Activated gamma-delta T cell (primary cell): ENCODE measurements at places on chromosomes 2 and 18.

DNA sequence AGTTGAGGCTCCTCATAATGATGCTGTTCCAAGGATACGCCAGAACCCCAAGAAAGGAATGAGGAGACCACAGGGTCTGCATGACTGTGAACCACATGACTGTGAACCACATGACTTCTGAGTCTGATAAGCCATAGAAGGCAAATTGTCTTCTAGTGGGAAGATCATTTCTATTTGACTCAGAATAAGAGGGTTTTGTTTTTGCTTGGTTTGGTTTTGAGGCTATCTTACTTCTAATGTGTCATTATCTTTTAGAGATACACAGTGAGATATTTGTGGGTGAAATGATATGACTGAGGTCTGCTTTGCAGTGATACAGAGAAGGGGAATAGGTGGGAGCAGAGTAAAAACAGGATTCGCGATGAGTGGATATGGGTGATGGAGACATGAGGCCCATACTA, 28.9 kb upstream of the BCL2L11 start:
- DNase-seq = no peak

GRCh38 chr2:233991196-233991595, 59.3 kb upstream of the SPP2 start:
- no peak for DNase-seq

- no peak for DNase-seq
These were observed 15.2 kb upstream of the DSG3 start for GRCh38 chr18:31432316-31432715.

GRCh38 chr18:45596036-45596435, 19.2 kb upstream of the SLC14A2 start:
- DNase-seq = no peak

GRCh38 chr2:208189069-208189809, 591 bp downstream of the C2orf80 start:
- DNase-seq = no peak

DNA sequence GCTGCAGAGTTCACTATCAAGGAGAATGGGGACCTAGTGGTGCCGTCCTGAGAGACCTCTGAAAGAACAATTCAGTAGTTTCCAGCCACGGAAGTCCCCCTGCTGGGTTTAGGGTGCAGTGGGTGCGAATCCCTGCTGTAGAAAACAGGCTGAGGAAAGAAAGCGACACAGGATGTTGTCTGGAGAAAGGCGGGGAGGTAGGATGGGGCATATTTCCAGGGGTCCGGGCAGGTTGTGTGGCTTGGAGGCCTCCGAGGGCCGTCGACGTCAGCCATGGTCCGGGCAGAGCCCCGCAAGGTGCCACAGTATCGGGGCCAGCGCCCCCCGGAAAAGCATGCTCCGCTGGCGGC, 807 bp upstream of the CREB1 start:
- DNase-seq = no peak

DNA sequence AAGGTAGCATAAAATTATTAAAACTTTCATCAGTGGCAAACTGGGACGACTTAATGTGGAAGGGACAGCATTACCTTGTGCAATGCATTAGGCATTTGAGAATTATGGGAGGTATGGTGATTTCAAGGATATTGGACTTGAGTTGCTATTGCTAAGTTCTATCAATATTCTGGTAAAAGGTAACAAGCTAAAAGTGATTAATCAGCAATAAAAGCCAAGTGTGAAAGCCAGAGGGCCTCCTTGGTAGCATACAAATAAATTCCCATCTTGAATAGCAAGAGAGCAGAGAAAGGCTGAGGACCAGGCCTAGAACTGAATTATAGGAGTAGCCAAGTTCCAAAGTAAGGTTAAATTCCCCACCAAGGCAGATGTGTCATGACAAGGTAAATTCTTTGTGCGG, 74.2 kb upstream of the KCNH7 start:
- DNase-seq = no peak

GRCh38 chr2:47056868-47057686, 98.0 kb downstream of the STPG4 start:
- DNase-seq = no peak

DNA sequence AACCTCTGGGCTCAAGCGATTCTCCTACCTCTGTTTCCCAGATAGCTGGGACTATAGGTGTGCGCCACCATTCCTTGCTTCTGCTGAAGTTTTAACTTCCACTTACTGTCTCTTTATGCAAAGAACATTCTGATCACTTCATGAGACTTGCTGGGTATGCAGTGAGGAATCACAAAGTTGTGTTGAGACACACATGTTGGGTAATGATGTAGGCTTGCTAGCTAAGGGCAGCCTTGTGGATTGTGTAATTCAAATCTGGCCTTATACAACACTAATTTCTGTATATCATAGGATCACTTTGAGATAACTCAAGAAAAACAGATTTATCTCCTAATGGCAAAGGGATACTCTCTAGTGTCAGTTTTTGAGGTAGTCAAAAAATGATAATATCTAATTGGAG, 24.2 kb downstream of the XRCC5 start:
- DNase-seq = no peak

- no peak for DNase-seq
These were observed 166.8 kb downstream of the TWIST2 start for GRCh38 chr2:239014458-239015217.

DNA sequence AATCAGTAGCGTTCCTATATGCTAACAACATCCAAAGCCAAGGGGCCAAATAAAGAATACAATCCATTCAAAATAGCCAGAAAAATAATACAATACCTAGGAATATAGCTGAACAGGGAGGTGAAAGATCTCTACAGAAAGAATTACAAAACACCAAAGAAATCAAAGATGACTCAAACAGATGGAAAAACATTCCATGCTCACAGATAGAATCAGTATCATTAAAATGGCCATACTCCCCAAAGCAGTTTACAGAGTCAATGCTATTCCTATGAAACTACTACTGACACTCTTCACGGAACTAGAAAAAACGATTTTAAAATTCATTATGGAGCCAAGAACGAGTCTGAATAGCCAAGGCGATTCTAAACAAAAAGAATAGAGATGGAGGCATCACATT, 57.4 kb downstream of the CCBE1 start:
- no peak for DNase-seq

- DNase-seq = no peak
These were observed 15.0 kb upstream of the ELOA2 start for GRCh38 chr18:47050468-47050867.

DNA sequence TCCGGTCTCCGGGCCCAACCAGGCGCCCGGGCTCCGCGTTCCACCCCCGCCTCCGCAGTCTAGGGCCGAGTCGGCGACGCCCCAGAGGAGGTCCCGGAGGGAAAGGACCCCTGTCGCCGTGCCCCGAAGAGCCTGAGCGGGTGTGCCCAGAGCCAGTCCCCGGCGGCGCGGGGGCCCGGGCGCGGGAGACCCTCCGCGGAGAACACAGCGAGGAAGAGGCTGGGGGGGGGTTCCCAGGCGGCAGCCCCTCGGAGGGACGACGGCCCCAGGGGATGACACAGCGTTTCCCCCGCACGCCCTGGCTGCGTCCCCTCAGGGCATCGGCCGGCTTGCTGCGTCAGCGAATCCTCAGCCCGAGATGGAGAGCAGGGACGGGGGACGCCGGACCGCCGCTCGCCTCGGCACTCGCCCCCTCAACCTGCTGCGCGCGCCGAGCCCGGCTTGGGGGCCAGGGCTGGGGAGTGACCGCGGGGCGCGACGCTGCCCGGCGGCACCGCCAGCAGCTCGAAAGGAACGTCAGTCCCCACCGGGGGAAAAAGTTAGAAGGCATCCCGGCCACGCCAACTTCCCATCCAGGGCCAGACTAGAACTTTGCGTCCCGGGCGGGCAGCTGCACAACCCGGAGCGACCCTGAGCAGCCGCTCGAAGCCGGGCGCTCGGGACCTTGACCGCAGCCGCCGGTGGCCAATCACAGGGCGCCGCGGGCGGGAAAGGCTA, 711 bp downstream of the SFXN5 start:
- peak; percentile 47 for DNase-seq

- DNase-seq = no peak
These were observed 88.0 kb downstream of the GALR1 start for GRCh38 chr18:77337604-77338003.

DNA sequence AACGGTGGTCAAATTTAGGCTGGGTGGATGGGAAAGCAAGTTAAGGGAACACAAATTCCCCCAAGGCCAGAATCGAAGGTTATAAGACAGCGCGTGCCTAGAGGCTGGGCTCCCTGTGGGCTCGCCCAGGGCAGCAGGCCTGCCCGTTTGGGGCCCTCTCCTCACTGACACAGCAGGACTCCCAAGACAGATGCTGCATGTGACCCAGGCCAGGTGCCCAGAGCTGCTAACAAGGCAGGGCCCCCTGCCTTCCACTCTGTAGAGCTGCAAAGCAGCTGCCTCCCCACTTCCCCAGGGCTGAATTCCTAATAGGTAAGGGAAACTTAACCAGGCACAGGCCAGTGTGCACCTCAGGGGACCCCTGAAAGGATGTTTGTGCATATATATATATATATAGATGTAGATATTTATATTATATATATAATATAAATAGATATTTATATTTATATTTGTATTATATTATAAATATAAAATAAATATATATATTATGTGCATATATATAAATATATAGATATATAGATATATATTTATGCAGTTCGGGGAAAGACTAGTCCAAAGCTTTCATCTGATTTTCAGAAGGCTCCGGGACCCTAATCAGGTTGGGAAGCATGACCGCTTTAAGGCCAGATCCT, 43.7 kb downstream of the TMEM37 start:
- no peak for DNase-seq

DNA sequence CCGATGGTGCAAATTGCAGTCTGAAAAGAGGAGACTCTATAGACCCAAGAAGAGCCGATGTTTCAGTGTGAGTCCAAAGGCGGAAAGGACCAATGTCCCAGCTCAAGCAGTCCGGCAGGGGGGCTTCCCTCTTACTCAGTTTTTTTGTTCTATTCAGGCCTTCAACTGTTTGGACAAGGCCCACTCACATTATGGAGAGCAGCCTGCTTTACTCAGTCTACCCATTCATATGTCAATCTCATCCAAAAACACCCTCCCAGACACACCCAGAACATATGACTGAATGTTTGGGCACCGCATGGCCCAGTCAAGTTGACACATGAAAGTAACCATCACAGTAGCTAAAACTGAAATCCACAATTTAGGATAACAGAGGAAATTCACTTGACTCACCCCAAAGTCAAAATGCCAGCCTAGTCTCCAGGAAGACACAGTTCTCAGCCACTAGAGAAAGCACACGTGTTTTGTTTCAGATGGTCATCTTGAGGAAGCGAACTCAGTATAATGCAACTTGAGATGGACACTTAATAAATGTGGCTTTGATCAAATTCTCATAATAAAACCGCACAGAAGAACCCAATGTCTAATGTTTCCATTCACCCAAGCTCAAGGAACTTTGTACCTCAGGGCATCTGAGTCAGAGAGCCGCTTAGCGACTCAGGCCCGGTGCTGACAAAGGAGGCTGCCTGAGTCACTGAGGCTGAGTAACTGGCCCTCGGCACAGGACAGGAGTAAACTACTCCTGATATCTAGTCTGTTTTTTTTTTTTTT, 2.4 kb downstream of the FHL2 start:
- DNase-seq = no peak

DNA sequence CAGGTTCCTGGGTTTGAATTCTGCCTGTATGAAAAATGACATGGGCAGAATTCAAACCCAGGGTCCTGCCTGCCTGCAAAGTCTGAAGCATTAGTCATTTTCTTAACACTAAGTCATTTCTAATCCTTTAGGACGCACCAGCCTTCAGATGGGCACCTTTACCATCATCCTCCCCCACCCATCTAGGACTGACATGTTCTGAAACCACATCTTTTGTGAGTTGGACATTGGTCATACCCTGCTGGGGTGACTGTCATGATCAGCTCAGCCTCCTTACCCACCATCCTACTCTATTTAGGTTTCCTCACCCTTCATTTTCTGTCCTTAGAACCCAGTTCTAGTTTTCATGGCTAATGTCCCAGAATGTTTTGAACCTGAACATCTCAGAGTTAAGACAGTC, 104.9 kb downstream of the TRIB2 start:
- no peak for DNase-seq

DNA sequence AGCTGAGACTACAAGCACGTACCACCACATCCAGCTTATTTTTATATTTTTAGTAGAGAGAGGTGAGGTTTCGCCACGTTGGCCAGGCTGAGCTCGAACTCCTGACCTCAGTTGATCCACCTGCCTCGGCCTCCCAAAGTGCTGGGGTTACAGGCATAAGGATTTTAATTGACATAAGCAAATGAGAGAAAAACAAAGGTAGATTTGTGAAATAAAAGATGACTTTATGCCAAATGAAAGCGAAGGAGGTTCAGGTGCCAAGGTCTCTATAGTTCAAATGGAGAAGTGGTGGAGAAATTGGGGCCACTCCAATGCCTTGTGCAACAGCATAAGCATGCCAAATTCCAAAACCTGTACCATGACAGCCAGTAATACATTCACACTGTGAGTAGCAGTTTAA, 180.6 kb downstream of the MREG start:
- DNase-seq = no peak

GRCh38 chr2:5668682-5669250, 23.4 kb upstream of the SOX11 start:
- DNase-seq = no peak

- no peak for DNase-seq
These were observed 8.0 kb upstream of the CYB5A start for GRCh38 chr18:74299746-74300145.

GRCh38 chr18:59616501-59616900, 80.7 kb downstream of the CCBE1 start:
- DNase-seq = no peak

- no peak for DNase-seq
These were observed 23.5 kb upstream of the SUCLG1 start for GRCh38 chr2:84482603-84483002.

DNA sequence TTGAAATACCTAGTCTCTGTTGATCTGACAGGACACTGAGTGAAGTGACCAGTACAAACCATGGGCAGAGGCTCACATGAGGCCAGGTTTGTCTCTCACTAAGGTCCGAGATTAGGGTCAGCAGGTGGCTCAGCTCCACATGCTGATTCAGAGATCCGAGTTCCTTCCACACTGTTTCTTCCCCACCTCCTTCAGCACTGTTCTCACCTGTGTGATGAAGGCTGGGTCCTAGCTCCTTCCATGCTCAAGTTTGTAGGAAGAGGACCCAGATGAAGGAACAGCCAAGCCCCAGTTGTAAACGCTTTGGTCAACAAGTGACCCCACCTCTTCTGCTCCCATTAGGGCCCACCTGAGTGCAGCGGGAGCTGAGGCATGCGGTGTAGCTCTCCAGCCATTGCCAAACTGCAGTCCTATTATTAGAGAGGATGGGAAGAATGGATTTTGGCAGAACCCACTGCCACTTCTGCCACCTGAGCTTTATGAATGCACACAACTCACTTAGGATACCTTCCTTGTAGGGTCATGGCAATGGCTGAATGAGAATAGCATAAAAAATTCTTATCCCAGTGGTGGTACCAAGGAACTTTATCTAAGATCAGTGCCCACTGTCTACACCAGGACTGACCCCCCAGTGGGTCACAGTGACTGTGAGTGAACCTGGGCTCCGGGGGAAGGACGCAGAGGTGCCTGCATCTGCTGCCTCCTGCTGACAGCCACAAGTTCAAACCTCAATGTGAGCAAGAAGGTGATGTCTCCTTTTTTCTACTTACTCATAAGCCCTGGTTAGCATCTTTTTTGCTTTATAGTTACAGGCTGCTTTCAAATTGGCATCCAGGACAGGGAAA, 324.8 kb upstream of the HS6ST1 start:
- no peak for DNase-seq

- DNase-seq = no peak
These were observed 658.8 kb upstream of the ID2 start for GRCh38 chr2:8022908-8023640.
